Spleen (tissue), 13 donors: ENCODE measurements at places on chromosomes 6 and 20.

- H3K4me1 ChIP-seq = peaks cover 23% of the 10 kb centered on the region
- no peak overlapping the region for H3K4me3 ChIP-seq
- peak overlapping the region; percentile 50 for H3K27ac ChIP-seq
- H3K27me3 ChIP-seq = no peaks in the 10 kb centered on the region
These were observed 112.1 kb downstream of the WDR27 start for GRCh38 chr6:169589699-169590257.

DNA sequence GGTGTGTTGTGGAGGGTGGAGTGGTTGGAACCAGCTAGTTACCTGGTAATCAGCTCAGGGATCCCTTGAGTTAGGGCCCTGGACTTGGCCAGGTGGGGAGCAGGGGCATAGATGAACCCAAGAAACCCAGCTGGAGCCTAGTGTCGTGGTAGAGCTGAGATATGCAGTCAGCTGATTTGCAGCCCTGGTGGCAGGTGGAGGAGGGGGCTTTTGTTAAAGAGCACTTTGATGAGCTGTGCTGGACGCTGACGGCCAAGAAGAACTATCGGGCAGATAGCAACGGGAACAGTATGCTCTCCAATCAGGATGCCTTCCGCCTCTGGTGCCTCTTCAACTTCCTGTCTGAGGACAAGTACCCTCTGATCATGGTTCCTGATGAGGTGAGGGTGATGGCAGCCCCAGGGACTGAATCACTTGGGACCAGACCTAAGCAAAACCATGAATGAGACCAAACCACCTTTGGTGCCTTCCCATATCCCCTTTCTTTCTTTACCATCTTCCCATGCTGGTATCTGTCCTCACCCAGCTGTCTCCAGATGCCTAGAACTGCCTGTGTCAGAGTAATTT lies 12.7 kb downstream of the DEF6 start:
- peak; percentile 72 for DNase-seq
- H3K27ac ChIP-seq = peak overlapping the region; percentile 84
- peaks cover 7% of the 10 kb centered on the region for H3K36me3 ChIP-seq
- peaks cover 25% of the 10 kb centered on the region for H3K4me1 ChIP-seq
- no peaks in the 10 kb centered on the region for H3K27me3 ChIP-seq

- no peak overlapping the region for H3K27ac ChIP-seq
- H3K36me3 ChIP-seq = no peaks in the 10 kb centered on the region
- H3K4me3 ChIP-seq = no peak overlapping the region
- no peak for DNase-seq
These were observed 91.7 kb upstream of the HDDC2 start for GRCh38 chr6:125393449-125393858.

GRCh38 chr6:131910219-131910589 lies 41.0 kb downstream of the CCN2 start:
- no peak overlapping the region for H3K27ac ChIP-seq
- H3K4me3 ChIP-seq = no peak overlapping the region
- H3K36me3 ChIP-seq = no peaks in the 10 kb centered on the region
- no peaks in the 10 kb centered on the region for H3K4me1 ChIP-seq
- no peak for DNase-seq
- H3K27me3 ChIP-seq = peaks cover 1% of the 10 kb centered on the region

GRCh38 chr6:15062516-15063252 lies 183.2 kb upstream of the JARID2 start:
- DNase-seq = no peak
- no peaks in the 10 kb centered on the region for H3K27me3 ChIP-seq
- no peak overlapping the region for H3K4me3 ChIP-seq
- H3K36me3 ChIP-seq = no peaks in the 10 kb centered on the region
- H3K4me1 ChIP-seq = peaks cover 55% of the 10 kb centered on the region

DNA sequence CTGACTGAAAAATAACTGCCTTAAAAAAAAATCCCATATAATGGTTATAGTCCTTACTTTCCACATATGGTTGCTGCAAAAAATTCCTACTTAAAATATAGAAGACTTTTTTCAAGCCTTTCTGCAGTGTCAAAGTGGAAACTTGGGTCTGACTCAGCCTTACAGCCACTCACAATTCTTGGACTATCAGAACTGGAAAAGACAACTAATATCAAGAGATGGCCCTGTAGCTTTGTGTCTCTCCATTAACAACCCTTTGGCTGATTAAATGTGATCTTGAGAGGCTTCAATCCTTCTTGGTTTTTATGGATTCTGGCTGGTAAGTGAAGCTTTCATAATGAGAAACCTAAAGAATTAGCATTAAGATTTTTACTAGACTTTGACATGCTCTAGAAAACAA lies 307.8 kb downstream of the RNGTT start:
- peaks cover 26% of the 10 kb centered on the region for H3K36me3 ChIP-seq
- no peaks in the 10 kb centered on the region for H3K27me3 ChIP-seq
- H3K4me3 ChIP-seq = no peak overlapping the region
- DNase-seq = no peak

- H3K4me3 ChIP-seq = no peak overlapping the region
- peak overlapping the region; percentile 43 for H3K27ac ChIP-seq
- no peak for DNase-seq
These were observed 73.2 kb downstream of the LY86 start for GRCh38 chr6:6661684-6662083.

DNA sequence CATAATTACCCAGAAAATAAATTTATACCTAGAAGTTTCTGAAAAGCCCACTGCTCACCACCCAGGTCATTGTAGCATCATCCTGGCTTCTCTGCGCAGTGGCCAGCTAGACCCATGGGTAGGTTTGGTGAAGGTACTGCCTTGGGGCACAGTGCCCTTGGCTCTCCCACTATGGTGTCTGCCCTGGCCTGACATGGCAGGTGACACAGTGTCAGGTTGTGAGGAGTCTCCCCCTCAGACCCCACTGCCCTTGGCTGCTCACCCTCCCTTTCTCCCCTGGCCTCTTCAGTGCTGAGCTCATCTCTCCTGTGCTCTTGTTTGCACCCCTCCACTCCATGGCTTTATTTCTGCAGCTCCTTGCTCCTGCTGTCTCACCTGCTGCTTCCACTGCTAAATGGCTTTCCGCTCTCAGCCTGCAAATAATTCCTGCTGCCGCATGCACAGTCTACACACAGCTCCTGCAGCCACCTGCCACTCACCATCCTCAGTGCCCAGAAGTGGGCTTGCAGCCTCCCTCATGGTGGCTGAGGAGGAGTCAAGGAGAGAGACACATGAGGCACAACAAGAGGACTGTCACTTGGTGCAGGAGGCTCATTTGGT lies 313.4 kb upstream of the MOCS1 start:
- no peak for DNase-seq
- H3K4me3 ChIP-seq = no peak overlapping the region
- H3K36me3 ChIP-seq = no peaks in the 10 kb centered on the region
- no peak overlapping the region for H3K27ac ChIP-seq
- no peaks in the 10 kb centered on the region for H3K4me1 ChIP-seq
- peaks cover 12% of the 10 kb centered on the region for H3K27me3 ChIP-seq

- H3K27ac ChIP-seq = no peak overlapping the region
- no peak for DNase-seq
- no peaks in the 10 kb centered on the region for H3K27me3 ChIP-seq
These were observed 140.5 kb upstream of the ATXN1 start for GRCh38 chr6:16901782-16902181.

- no peaks in the 10 kb centered on the region for H3K36me3 ChIP-seq
- DNase-seq = no peak
- H3K27ac ChIP-seq = peak overlapping the region; percentile 82
- H3K27me3 ChIP-seq = no peaks in the 10 kb centered on the region
These were observed 11.2 kb downstream of the ZBTB2 start for GRCh38 chr6:151379933-151380847.

DNA sequence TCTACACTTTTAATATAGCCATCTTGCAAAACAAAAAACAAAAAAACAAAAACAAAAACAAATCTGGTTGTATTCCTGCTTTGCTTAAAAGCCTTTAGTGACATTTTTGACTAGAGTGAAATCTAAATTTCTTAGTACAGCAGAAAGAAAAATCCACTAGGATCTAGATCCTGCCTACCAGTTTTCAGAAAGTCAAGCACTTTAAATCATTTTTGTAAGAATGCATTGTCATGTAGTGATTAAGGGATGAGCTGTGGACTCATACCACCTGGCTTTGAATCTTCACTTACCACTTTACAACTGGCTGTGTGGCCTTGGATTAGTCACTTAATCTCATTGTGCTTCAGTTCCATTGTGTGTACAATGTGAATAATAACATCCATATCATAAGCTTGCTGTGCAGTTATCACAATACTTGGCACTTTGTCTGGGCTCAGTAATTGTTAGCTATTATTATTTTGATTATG lies 4.0 kb downstream of the MKKS start:
- H3K36me3 ChIP-seq = no peaks in the 10 kb centered on the region
- H3K4me1 ChIP-seq = peaks cover 57% of the 10 kb centered on the region
- no peak overlapping the region for H3K4me3 ChIP-seq

GRCh38 chr6:16412982-16413381 lies 174.6 kb downstream of the GMPR start:
- H3K27me3 ChIP-seq = no peaks in the 10 kb centered on the region
- DNase-seq = no peak
- no peak overlapping the region for H3K4me3 ChIP-seq
- H3K4me1 ChIP-seq = peaks cover 17% of the 10 kb centered on the region
- H3K36me3 ChIP-seq = no peaks in the 10 kb centered on the region

DNA sequence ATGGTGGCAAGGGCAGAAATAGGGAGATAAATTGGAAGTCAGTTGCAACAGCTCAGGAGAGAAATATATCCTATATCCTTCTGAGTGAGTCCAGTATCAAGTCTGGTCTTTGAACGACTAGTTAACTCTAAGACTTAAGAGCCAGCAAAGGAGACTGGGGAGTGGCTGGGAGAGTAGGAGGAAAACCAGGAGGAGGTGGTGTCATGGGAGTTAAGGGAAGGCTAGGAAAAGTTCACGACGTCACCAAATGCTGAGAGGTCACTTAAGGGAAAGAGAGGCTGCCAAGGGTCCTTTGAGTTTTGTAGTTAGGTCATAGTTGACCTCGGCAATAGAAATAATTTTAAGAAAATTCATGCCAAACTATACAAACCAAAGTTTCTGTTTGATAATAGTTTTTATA lies 25.1 kb downstream of the ACOT13 start:
- H3K27me3 ChIP-seq = no peaks in the 10 kb centered on the region
- H3K4me1 ChIP-seq = peaks cover 10% of the 10 kb centered on the region
- no peaks in the 10 kb centered on the region for H3K36me3 ChIP-seq
- H3K4me3 ChIP-seq = no peak overlapping the region

GRCh38 chr6:166512567-166512966 lies 73.9 kb downstream of the RAMACL start:
- no peak overlapping the region for H3K27ac ChIP-seq
- H3K36me3 ChIP-seq = peaks cover 66% of the 10 kb centered on the region
- H3K27me3 ChIP-seq = no peaks in the 10 kb centered on the region

- H3K27ac ChIP-seq = no peak overlapping the region
- no peak for DNase-seq
- no peaks in the 10 kb centered on the region for H3K4me1 ChIP-seq
- peaks cover 33% of the 10 kb centered on the region for H3K27me3 ChIP-seq
- H3K36me3 ChIP-seq = no peaks in the 10 kb centered on the region
These were observed 26.4 kb upstream of the RFPL4B start for GRCh38 chr6:112320561-112321318.

DNA sequence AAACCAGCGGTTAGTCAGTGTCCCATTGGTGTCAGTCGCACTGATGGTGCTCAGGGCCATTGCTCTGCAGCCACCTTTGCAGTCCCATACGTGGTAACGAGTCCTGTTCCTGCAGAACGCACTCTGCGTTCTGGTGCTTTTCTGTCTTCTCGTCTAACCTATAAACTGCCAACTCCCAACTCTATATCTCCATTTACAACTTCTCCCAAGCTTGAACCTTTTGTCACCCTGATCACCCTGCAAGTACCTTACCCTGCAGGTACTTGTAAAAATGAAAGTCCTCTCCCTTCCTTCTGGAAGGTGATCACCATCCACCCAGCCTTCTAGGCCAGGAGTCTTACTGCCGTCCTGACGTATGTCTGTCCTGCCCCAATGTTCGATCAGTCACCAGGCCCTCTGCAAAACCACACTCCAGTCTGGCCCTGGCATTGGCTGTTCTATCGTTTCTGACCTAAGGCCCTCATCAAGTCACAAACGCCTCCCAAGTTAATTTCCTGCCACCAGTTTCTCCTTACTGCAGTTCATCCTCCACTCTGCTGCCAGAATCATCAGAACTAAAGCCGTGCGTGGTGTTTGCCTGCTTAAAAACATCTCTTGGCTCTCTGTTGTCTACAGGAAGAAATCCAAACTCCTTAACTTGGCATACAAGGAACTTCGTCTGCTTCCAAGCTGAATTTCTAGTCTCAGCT lies 7.9 kb downstream of the RREB1 start:
- H3K4me3 ChIP-seq = no peak overlapping the region
- no peak overlapping the region for H3K27ac ChIP-seq
- no peaks in the 10 kb centered on the region for H3K36me3 ChIP-seq

GRCh38 chr6:112245511-112246203 lies 8.7 kb downstream of the LAMA4 start:
- H3K36me3 ChIP-seq = no peaks in the 10 kb centered on the region
- no peak for DNase-seq
- H3K4me1 ChIP-seq = no peaks in the 10 kb centered on the region

GRCh38 chr20:8646716-8647115 lies 422.2 kb upstream of the PLCB4 start:
- H3K27me3 ChIP-seq = no peaks in the 10 kb centered on the region
- DNase-seq = no peak
- H3K27ac ChIP-seq = no peak overlapping the region
- H3K4me3 ChIP-seq = no peak overlapping the region
- no peaks in the 10 kb centered on the region for H3K4me1 ChIP-seq

GRCh38 chr6:121297694-121298093 lies 36.6 kb downstream of the TBC1D32 start:
- no peaks in the 10 kb centered on the region for H3K36me3 ChIP-seq
- DNase-seq = no peak
- H3K4me1 ChIP-seq = no peaks in the 10 kb centered on the region

GRCh38 chr6:94639564-94639963 lies 937.8 kb upstream of the MANEA start:
- no peak overlapping the region for H3K27ac ChIP-seq
- no peaks in the 10 kb centered on the region for H3K4me1 ChIP-seq
- H3K36me3 ChIP-seq = no peaks in the 10 kb centered on the region
- no peak for DNase-seq
- no peaks in the 10 kb centered on the region for H3K27me3 ChIP-seq

DNA sequence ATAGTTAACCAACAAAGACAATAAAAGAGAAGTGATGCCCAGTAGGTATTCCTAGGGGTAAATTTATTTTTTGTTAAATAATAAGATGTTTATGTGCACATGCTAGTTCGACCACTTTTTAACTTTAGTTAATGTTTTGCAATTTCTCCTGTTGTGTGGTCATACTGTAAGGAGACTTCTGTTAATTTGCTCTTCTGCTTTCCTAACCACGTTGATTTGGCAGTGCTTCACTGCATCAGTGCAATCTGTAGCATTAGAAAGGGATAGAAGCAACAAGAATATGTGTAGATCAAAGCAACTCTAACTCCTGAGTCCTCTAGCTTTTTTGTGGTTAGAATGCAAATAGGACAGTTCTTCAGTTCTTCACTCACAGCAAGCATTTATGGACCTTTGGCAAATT lies 13.9 kb downstream of the MYB start:
- no peaks in the 10 kb centered on the region for H3K27me3 ChIP-seq
- no peak overlapping the region for H3K4me3 ChIP-seq
- H3K4me1 ChIP-seq = peaks cover 27% of the 10 kb centered on the region
- no peak for DNase-seq
- H3K36me3 ChIP-seq = peaks cover 3% of the 10 kb centered on the region

- no peaks in the 10 kb centered on the region for H3K4me1 ChIP-seq
- no peak overlapping the region for H3K4me3 ChIP-seq
- DNase-seq = no peak
- H3K27ac ChIP-seq = no peak overlapping the region
- H3K36me3 ChIP-seq = no peaks in the 10 kb centered on the region
These were observed 129.6 kb upstream of the EEF1E1 start for GRCh38 chr6:8231956-8232355.
